Suppressor macrophage treated with lipopolysaccharide for 4 hours (primary cell): ENCODE measurements at places on chromosomes 4 and X.
A peak's percentile ranks its signal among the peaks of the same experiment; 100 is the strongest.

DNA sequence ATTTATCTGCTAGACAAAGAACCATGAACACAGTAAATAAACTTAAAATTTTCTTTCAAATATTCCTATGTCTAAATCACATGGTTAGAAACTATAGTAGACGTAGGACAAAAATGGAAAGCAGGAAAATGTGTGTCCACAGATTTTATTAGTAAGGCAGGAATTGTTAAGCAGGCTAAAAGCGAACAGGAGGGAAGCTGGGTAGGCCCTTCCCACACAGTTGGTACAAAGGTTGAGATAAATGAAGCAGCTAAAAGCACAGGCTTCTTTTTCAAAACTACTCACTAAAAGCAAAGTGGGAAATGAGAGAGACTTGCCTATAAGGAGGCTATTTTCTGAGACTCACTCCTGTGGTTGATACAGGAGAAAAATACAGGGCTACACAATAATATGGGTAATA is 108.1 kb upstream of the PABPC4L start:
- DNase-seq: no peak

- DNase-seq: no peak
Measured at GRCh38 chr4:80189956-80190677, 7.2 kb upstream of the PRDM8 start.

DNA sequence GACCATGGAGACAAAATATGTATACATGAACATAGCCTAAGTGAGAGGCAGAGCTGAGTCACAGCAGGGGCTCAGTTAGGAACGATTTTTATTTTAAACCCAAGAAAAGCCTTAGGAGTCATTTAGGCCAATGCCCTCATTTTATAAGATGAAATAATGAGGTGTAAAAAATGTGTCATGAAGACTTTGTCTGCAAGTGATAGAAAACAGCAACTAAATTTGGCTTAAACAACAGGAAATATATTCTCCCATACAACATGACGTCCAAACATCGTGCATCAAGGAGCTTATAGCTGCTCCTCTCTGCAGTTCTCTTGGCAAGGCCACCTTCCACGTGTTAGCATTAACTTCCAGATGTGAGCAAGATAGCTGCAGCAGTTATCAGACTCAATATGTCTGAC is 16.8 kb downstream of the SCFD2 start:
- DNase-seq: no peak

- DNase-seq: peak; percentile 93
Measured at GRCh38 chr4:102734591-102735385, 26.0 kb downstream of the MANBA start.

GRCh38 chrX:12771445-12772069 is 19.7 kb upstream of the PRPS2 start:
- DNase-seq: peak; percentile 80

- no peak for DNase-seq
Measured at GRCh38 chr4:15493411-15493810, 23.7 kb downstream of the CC2D2A start.

GRCh38 chr4:75189711-75190335 is 256.9 kb downstream of the PARM1 start:
- DNase-seq: no peak

- no peak for DNase-seq
Measured at GRCh38 chr4:95017305-95018064, 259.7 kb downstream of the BMPR1B start.

DNA sequence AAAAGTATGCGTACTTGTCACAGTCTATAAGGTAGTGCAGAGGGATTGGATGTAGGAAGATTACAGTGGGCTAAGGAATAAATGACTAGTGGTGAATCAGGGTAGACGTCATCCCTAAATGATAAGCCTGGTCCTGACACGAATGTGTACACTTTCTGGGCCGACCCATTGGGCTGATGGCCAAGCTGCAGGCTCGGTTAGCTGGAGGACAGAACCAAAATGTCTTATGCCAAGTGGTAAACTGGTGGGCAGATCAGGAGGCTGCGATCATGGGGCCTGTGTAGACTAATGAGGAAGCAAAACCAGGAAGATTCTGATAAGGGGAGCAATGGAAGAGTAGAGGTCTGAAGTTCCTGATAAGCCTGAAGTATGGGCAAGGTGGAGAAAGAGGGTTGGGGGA is 272.8 kb upstream of the GATB start:
- DNase-seq: no peak

GRCh38 chr4:2924765-2925301 is 38.4 kb downstream of the NOP14 start:
- no peak for DNase-seq

DNA sequence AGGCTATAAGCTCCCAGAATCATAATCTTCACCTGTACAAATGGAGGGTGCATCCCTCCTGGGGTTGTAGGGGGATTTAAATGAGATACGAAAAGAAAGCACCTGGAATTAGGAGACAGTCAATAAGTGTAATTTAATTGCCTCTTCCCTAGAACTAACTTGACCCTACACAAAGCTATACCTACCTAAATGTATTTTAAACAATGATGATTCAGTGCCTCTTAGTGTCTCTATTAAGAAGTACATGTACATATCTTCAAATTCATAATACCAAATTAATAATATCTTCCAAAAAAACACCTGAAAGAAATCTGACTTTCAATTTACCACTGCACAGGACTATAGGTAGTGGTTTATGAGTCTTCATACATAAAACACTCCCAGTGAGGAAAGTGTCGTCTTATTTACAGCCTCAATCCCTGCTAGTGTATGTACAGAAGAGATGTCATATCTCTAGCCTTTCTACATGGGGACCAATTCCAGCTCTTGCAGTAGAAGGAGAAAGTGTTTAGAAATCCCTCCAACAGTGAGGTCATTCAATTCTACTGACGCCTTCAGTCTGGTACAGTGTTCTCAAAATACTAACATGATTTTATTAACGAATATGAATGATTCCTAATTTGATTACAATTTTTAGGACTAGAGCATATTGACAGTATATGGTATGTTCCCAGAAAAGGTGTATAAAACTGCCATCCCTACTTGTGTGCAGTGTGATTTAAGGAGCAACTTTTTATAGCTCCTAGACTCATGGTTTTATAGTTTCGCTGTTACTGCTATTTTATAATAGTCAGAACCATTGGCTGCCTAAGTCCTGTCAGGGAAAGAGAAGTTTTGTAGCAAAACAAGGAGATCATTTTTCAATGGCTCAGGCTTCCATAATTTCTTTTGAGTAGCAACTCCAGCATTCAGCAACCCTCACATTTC is 282.7 kb downstream of the UNC5C start:
- no peak for DNase-seq

DNA sequence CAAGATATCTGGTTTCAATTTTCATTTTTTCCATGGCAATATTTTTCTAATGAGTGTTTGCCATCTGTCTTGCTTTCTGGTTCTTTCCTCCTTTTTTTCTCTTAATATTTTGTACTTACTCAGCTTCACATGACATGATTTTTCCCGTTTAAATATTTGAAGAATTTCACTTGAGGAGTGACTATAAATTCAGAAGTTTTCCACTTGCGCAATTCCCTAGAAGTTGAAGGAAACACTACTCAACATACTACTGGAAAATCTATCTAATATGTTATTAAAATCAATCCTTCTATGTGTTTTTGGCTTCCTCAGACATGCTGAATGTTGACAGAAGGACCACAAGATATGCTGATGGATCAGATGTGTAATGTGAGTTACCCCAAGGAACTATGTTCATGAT is 36.8 kb upstream of the BANK1 start:
- no peak for DNase-seq

- peak; percentile 5 for DNase-seq
Measured at GRCh38 chr4:107153228-107153627, 117.1 kb upstream of the DKK2 start.

- no peak for DNase-seq
Measured at GRCh38 chr4:126603825-126604224, 1028.9 kb upstream of the INTU start.

- DNase-seq: no peak
Measured at GRCh38 chrX:42628471-42628870, 149.5 kb downstream of the PPP1R2C start.

- DNase-seq: no peak
Measured at GRCh38 chr4:107519053-107519452, 201.0 kb downstream of the PAPSS1 start.

- DNase-seq: peak; percentile 66
Measured at GRCh38 chr4:141686146-141686775, 49.9 kb downstream of the IL15 start.

- no peak for DNase-seq
Measured at GRCh38 chr4:144645102-144645630, 790 bp upstream of the HHIP start.

DNA sequence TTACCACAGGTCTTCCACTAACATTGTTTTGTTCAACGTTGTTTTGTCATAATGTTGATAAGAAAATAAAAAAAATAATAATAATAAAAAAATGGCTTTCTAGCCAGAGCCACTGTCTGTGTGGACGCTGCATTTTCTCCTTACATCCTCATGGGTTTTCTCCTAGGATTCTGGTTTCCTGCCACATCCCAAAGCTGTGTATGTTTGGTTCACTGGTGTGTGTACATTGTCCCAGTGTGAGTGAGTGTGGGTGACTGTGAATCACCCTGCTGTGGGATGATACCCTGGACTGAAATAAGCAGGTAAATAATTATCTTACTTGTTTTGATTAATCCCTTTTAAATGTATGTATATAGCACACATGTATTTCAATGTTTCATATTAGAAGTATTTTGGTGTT is 2154.4 kb upstream of the AGA start:
- no peak for DNase-seq

DNA sequence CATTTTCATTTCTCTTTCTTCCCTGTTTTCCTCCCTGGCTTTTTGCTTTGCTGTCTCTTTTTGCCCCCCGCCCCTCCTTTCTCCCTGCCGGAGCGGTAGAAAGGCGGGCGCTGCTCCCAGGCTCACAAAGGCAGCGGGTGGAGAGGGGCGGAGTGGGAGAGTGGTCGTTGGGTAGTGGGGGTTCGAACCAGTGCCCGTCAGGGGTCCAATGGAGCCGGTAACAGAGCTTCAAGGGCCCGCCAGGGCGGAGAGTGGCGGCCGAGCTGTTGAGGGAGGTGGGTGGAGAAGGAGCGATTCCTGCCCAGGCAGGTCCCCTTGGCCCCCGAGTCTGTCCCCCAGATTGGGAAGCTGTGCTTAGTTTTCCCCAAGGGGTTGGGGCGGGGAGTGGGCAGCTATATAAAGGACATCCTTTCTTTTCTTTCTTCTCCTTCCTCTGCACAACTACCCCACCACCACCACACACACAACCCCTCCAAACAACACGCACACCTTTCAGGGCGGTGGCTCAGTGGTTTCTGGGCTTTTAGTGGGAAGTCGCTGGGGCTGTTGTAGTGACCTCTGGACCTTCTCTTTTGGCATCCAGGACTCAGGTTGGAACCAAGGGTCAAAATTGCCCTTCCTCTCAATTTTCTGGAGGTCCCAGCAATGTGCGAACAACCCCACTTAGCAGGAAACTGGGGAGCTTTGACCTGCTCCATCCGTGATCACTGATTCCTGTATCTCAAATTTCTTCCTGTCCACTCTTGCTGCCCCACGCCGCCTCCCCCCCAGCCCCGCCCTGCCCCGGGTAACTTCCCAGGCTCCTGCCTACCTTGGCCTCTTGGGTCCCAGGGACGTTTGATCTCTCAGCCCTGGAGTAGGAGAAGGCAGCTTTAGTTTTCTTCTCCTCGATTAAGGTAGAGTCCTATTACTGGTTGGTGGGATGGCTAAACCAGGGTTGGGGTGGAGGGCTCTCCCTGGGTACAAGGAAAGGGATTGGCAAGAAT is 1.9 kb downstream of the EFNB1 start:
- no peak for DNase-seq

GRCh38 chr4:153257991-153258390 is 53.7 kb downstream of the TRIM2 start:
- no peak for DNase-seq

GRCh38 chr4:133095591-133095990 is 53.5 kb upstream of the PCDH10 start:
- no peak for DNase-seq

- DNase-seq: no peak
Measured at GRCh38 chrX:81874807-81875206, 672.9 kb downstream of the SH3BGRL start.

GRCh38 chrX:39802908-39803307 is 294.9 kb downstream of the BCOR start:
- no peak for DNase-seq

DNA sequence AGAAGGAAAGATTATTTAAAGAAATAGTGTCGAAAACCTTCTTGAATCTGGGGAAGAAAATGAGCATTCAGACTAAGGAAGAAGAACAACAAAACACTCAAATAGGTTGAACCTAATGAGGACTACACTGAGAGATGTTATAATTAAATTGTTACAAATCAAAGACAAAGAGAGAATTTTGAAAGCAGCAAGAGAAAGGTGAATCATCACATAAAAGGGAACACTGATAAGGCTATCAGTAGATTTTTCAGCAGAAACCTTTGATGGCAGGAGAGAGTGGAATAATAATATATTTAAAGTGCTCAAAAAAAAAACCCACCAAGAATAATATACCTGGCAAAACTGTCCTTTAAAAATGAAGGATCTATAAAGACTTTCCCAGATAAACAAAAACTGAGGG is 114.9 kb downstream of the AREG start:
- no peak for DNase-seq

DNA sequence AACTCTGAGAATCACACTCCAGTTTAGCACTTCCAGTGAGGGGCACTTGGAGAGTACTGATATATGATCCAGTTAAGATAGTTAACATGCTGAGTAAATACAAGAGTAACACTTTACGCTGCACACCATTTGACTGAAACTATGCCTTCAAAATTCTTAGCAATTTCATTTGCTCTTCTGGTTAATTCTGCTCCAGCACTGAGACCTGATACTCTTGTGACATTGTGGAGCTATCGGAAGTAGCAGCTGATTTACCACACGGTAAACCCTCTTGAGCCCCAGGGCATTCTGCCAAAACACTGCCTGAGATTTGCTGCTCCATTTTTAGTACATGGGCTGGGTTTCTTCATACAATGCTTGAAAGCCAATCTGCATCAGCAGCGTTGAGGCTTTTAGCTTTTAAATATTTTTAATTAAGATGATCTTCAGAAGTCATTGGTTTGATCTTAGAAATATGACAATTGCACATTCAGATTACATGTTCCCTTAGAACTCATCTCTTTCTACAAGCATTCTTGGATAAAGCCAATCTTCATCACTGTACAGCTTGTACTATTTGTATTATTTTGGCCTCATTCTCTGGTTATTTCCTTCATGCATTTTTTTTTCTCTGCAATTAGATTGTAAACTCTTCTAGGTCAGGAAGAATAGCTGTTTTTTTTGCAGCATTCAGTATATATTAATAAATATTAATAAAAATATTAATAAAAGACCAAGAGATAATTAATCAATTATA is 67.8 kb upstream of the ETNPPL start:
- DNase-seq: no peak

DNA sequence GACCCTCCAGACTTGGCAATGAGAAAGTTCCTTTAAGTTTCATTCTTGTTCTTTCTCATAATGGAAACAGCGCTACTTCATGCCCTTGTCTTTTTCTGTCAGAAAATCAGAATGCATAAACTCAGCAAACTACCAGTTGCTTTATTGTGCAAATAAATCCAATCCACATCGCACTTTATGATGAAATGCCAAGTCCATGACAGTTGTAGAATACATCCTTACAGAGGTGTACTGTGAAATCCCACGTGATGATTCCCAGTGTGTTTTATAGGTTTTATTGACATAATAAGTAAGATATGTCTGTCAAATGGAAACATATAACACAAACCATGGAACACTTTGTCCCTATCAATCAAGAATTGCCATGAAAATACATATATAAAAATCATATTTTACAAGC is 295.0 kb downstream of the PCDH7 start:
- DNase-seq: no peak
